CD4-positive, alpha-beta T cell (primary cell): ENCODE measurements at places on chromosomes 4 and X. TPM values are rescaled to one million over a fixed set of nuclear protein-coding genes. Genes with fewer than 3 reads are reported as not detected.

GRCh38 chrX:96170626-96171025, 514.0 kb upstream of the DIAPH2 start:
- no peaks in the 10 kb centered on the region for H3K4me1 ChIP-seq
- no peaks in the 10 kb centered on the region for H3K36me3 ChIP-seq
- no peaks in the 10 kb centered on the region for H3K27me3 ChIP-seq
- no peak overlapping the region for H3K4me3 ChIP-seq
- no peak for DNase-seq
- H3K27ac ChIP-seq: no peak overlapping the region

GRCh38 chr4:88163336-88163735, 4.9 kb upstream of the ABCG2 start:
- H3K4me1 ChIP-seq: peaks cover 7% of the 10 kb centered on the region
- no peak overlapping the region for H3K4me3 ChIP-seq
- no peak overlapping the region for H3K27ac ChIP-seq
- no peaks in the 10 kb centered on the region for H3K36me3 ChIP-seq
- peaks cover 3% of the 10 kb centered on the region for H3K27me3 ChIP-seq
- DNase-seq: no peak

DNA sequence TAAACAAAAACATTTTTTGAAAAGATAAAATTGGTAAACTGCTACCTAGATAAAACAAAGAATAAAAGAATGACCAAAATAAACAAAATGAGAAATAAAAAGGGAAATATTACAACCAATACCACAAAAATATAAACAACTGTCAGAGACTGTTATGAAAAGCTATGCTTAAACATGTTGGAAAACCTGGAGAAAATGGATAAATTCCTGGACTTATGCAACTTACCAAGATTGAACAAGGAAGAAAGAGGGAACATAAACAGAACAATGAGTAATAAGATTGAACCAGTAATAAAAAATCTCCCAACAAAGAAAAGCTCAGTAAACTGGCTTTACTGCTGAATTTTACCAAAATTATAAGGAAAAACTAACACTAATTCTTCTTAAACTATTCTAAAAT, 518.7 kb downstream of the GRXCR1 start:
- DNase-seq: no peak
- H3K27me3 ChIP-seq: no peaks in the 10 kb centered on the region
- no peaks in the 10 kb centered on the region for H3K4me1 ChIP-seq
- H3K4me3 ChIP-seq: no peak overlapping the region
- H3K27ac ChIP-seq: no peak overlapping the region
- H3K36me3 ChIP-seq: no peaks in the 10 kb centered on the region

- no peaks in the 10 kb centered on the region for H3K36me3 ChIP-seq
- H3K27ac ChIP-seq: no peak overlapping the region
- H3K4me1 ChIP-seq: no peaks in the 10 kb centered on the region
- no peak overlapping the region for H3K4me3 ChIP-seq
Observed at GRCh38 chrX:79933938-79934337, 80.6 kb upstream of the TBX22 start.

The SEL1L3 gene
- total RNA-seq: 36.5 TPM

DNA sequence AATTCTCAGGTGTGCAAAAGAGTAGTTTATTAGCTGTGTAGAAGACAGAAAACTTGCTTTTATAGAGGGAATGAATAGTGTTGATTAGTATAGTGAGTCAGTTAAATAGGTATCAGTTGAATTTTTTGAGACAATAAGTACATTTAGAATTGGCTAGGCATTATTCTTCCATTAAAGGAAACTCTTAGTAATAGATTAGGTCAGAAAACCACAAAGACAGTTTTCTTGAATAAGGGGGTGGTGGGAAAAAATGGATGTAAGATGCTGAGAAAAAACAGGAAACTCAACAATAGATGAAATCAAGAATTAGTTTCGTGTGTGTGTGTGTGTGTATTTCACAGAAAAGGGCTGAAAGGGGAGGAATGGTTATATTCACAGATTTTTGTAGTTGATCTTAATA, 16.8 kb downstream of the CD38 start:
- H3K27me3 ChIP-seq: no peaks in the 10 kb centered on the region
- no peak overlapping the region for H3K27ac ChIP-seq
- H3K4me3 ChIP-seq: no peak overlapping the region
- no peaks in the 10 kb centered on the region for H3K36me3 ChIP-seq
- H3K4me1 ChIP-seq: no peaks in the 10 kb centered on the region
- no peak for DNase-seq

DNA sequence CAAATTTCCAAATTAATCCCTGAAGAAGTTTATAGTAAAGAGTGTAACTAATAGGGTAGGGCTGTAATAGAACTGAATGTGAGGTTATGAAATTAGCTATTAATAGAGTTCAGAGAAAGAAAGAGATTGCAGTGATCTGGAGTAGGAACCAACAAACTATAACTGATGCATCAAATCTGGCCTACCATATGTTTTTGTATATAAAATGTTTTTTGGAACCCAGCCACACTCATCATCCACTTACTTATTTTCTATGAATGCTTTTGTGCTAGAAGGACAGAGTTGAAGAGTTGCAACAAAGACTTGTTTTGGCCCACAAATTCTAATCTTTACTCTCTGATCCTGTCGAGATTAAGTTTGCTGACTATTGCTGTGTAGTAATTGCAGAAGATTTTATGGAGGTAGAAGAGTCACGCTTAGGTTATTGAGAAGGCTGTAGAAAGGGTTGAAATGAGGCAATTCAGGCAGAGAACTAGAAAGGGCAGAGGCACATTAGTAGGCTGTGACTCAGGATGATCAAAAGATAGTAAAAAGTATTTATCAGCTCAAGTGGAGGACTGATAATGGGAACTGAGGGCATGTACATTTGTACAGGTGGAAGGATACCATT, 298.7 kb upstream of the EMCN start:
- no peaks in the 10 kb centered on the region for H3K36me3 ChIP-seq
- H3K4me1 ChIP-seq: no peaks in the 10 kb centered on the region

- no peaks in the 10 kb centered on the region for H3K4me1 ChIP-seq
- DNase-seq: no peak
- peaks cover 49% of the 10 kb centered on the region for H3K36me3 ChIP-seq
- no peaks in the 10 kb centered on the region for H3K27me3 ChIP-seq
Observed at GRCh38 chrX:1416965-1417760, 25.2 kb upstream of the SLC25A6 start.

GRCh38 chrX:7435822-7436221, 287.9 kb upstream of the PUDP start:
- no peak for DNase-seq
- H3K4me1 ChIP-seq: no peaks in the 10 kb centered on the region
- H3K4me3 ChIP-seq: no peak overlapping the region
- no peaks in the 10 kb centered on the region for H3K27me3 ChIP-seq

DNA sequence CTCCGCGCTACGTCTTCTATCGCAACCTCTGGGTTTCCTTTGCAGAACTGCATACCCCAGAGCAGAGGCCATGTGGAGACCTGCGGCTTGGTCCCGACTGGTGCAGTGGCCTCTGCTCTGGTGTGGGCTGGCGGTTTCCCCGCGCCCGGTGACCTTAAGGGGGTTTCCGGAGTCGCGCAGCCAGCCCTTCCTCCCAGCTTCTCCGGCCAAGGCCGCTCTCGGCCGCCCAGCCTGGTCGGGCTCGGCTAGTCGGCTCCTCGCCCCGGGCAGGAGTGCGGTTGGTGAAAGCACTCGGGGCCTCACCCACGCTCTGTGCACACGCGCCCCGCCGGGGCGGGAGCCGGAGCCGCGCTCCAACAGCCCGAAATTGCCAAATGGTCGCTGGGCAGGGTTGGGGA, 84.9 kb downstream of the BCOR start:
- DNase-seq: peak; percentile 28
- H3K4me3 ChIP-seq: peak overlapping the region; percentile 61
- H3K36me3 ChIP-seq: no peaks in the 10 kb centered on the region
- H3K27me3 ChIP-seq: no peaks in the 10 kb centered on the region
- no peak overlapping the region for H3K27ac ChIP-seq
- peaks cover 55% of the 10 kb centered on the region for H3K4me1 ChIP-seq

DNA sequence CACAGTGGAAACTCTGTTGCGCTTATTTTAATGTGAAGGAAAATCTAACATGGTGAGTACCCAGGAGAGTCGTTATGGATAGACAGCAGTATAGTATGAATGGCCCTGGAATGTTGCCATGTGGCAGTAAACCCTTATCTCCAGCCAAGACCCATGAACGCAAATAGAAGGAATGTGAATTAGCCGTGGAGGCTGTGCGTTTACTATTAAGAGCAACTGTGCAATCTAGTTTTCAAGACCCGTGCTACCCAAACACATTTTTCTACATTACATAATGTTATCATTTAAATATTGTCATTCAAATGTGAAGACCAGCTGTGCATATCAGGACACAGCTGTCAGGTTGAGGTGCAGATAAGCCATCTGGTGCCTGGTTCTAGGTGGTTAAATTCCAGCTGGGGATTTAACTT, 13.3 kb upstream of the AGA start:
- no peaks in the 10 kb centered on the region for H3K4me1 ChIP-seq
- no peak overlapping the region for H3K27ac ChIP-seq
- no peak for DNase-seq
- no peaks in the 10 kb centered on the region for H3K27me3 ChIP-seq

The NMU gene
- total RNA-seq: not detected

The CENPVL1 gene
- not detected for total RNA-seq

- H3K4me3 ChIP-seq: no peak overlapping the region
- no peak for DNase-seq
- H3K4me1 ChIP-seq: peaks cover 15% of the 10 kb centered on the region
- H3K27ac ChIP-seq: no peak overlapping the region
- peaks cover 6% of the 10 kb centered on the region for H3K27me3 ChIP-seq
- H3K36me3 ChIP-seq: no peaks in the 10 kb centered on the region
Observed at GRCh38 chrX:153876112-153876491, 9.9 kb downstream of the L1CAM start.

GRCh38 chrX:150690126-150690525, 3.1 kb upstream of the MTMR1 start:
- no peak for DNase-seq
- H3K4me3 ChIP-seq: no peak overlapping the region
- peak overlapping the region; percentile 23 for H3K27ac ChIP-seq
- H3K27me3 ChIP-seq: no peaks in the 10 kb centered on the region
- H3K36me3 ChIP-seq: no peaks in the 10 kb centered on the region
- peaks cover 51% of the 10 kb centered on the region for H3K4me1 ChIP-seq

GRCh38 chr4:78904143-78904542, 35.1 kb downstream of the PAQR3 start:
- H3K36me3 ChIP-seq: no peaks in the 10 kb centered on the region
- no peaks in the 10 kb centered on the region for H3K27me3 ChIP-seq
- H3K4me1 ChIP-seq: no peaks in the 10 kb centered on the region
- no peak overlapping the region for H3K27ac ChIP-seq
- no peak for DNase-seq

GRCh38 chrX:105211066-105211575, 9.4 kb downstream of the TEX13A start:
- no peaks in the 10 kb centered on the region for H3K4me1 ChIP-seq
- DNase-seq: no peak
- H3K27ac ChIP-seq: no peak overlapping the region

DNA sequence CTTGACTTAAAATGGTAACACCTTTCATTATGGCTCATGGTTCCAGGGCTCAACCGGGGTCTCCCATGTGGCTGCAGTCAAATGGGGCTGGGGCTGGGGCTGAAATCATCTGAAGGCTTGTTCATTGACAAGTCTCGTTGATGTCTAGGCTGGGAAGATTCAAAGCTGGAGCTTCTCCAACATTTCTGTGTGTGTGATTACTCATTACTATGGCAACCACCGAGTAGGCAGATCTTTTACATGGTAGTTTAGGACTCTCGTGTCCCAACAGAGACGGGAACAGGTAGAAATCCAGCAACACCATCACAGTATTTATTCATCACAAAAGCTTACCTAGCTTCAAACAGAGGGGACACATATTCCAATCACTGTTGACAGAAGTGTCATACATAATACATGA, 7.8 kb downstream of the YTHDC1 start:
- peaks cover 36% of the 10 kb centered on the region for H3K4me1 ChIP-seq
- DNase-seq: no peak
- no peaks in the 10 kb centered on the region for H3K27me3 ChIP-seq
- H3K27ac ChIP-seq: no peak overlapping the region
- no peak overlapping the region for H3K4me3 ChIP-seq
- peaks cover 25% of the 10 kb centered on the region for H3K36me3 ChIP-seq

DNA sequence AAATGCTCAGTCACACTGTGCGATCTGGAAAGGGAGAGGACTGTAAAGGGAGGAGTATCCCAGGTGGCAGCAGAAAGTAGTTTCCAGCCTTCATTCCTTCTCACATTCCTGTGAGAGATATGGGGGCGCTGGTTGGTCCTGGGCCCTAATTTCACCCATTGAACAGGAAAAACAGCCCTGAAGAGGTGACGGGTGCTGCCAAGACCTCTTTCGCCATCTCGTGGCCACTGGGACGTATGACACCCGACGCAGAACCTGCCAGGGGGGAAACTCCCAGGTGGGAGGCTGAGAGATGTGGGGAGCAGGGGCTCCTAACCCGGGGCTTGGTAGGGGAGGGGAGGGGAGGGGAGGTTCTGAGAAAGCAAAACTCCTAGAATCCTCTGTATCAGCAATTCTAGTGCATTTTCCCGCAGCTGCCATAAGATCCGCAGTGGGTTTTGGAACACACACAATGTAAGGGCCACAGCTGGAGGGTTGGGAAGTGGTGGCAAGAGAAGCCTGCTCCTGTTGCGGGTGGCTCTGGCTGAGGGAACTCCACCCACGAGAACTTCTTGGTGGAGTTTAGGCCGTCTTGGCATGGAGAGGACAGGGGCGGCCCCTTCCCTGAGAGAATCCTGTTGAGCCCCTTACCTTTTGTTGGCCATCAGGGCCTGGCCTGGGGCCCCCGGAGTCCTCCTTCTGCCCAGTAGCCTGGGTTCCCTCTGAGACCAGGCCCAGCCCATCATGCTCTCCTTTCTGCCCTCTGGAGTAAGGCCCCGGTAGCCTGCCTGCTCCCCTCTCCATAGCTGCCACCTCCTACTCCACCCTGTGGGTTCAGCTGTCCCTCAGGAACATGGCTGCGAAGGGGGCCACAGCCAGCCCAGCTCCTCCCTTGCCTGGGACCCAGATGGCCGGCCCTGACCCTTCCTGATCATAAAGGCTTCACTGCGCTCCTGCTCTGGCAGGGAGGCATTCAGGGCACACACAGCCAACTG, 134.1 kb downstream of the OR13H1 start:
- no peaks in the 10 kb centered on the region for H3K4me1 ChIP-seq
- no peaks in the 10 kb centered on the region for H3K27me3 ChIP-seq
- peak; percentile 49 for DNase-seq
- H3K27ac ChIP-seq: no peak overlapping the region
- no peak overlapping the region for H3K4me3 ChIP-seq

The KLHL5 gene
- total RNA-seq: 18.6 TPM

The GAGE12H gene
- not detected for total RNA-seq

- no peak overlapping the region for H3K27ac ChIP-seq
- no peak overlapping the region for H3K4me3 ChIP-seq
- H3K36me3 ChIP-seq: no peaks in the 10 kb centered on the region
- no peaks in the 10 kb centered on the region for H3K27me3 ChIP-seq
Observed at GRCh38 chrX:6545712-6546111, 10.8 kb upstream of the VCX3A start.

The AKAP14 gene
- not detected for total RNA-seq

GRCh38 chr4:72496119-72496518, 72.9 kb downstream of the ADAMTS3 start:
- no peaks in the 10 kb centered on the region for H3K36me3 ChIP-seq
- DNase-seq: no peak
- H3K27me3 ChIP-seq: no peaks in the 10 kb centered on the region

GRCh38 chr4:137455647-137456321, 76.5 kb downstream of the PCDH18 start:
- no peaks in the 10 kb centered on the region for H3K27me3 ChIP-seq
- no peak overlapping the region for H3K27ac ChIP-seq
- no peak overlapping the region for H3K4me3 ChIP-seq
- H3K36me3 ChIP-seq: no peaks in the 10 kb centered on the region
- DNase-seq: no peak
